ENCODE measurements at places on chromosomes 13 and 19.

GRCh38 chr19:4015705-4016402 is 8.3 kb downstream of the PIAS4 start:
- no peak for DNase-seq

- DNase-seq = no peak
Observed at GRCh38 chr13:32660227-32660626, 74.0 kb downstream of the PDS5B start.

DNA sequence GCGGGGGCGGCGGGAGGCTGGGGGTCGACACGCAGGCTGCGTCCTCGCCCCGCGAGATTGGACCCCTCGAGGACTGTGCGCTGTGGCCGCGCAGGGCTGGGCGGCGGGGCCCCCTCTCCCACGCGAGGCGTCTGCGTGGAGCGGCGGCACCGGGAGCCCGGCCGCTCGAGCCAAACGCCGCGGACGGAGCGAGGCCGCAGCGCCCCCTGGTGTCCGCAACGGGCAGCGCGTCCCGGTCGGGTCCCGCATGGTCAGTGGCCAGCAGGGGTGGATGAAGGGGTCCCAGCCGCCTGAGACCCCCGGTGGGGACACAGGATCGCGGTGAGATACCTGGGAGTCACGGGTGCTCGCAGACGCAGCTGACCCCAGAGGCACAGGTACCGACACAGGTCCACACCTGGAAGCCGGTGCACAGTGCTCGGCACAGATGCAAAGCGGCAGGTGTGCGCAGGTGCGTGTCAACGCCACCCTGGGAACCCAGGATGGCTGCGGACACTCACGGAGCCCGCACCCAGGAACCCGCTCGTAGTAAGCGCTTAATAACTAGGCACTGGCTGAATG is 2.1 kb upstream of the CIRBP start:
- DNase-seq = peak; percentile 37

DNA sequence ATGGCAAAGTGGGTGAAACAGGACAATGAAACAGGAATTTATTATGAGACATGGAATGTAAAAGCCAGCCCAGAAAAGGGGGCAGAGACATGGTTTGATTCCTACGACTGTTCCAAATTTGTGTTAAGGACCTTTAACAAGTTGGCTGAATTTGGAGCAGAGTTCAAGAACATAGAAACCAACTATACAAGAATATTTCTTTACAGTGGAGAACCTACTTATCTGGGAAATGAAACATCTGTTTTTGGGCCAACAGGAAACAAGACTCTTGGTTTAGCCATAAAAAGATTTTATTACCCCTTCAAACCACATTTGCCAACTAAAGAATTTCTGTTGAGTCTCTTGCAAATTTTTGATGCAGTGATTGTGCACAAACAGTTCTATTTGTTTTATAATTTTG is 8.6 kb downstream of the CLN5 start:
- DNase-seq = no peak

DNA sequence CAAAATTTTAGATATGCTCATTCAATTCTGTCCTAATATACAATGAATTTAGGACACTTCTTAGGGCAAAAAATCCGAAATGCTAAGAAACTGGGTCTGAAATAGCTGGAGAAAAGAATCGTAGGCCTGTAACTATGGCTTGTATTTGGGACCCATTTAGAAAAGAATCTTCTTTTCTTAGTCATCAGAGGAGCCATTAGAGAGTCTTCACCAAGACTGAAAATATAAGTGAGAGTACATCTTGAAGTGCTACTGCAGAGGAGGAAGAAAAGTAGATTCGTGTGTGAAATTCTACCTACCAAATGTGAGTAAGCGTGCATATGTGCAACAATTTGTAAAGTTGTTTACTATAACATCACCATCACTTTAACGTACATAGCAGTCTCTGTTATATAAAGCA is 8.8 kb upstream of the DACH1 start:
- DNase-seq = no peak

- peak; percentile 86 for DNase-seq
Observed at GRCh38 chr19:4534836-4535658, at the start of gene PLIN5. TSS of gene PLIN5 (minus strand) at chr19:4535224. CDS start at chr19:4534074, 1,150 bp downstream.

- DNase-seq = no peak
Observed at GRCh38 chr19:51799034-51799773, 4.2 kb downstream of the FPR3 start.

DNA sequence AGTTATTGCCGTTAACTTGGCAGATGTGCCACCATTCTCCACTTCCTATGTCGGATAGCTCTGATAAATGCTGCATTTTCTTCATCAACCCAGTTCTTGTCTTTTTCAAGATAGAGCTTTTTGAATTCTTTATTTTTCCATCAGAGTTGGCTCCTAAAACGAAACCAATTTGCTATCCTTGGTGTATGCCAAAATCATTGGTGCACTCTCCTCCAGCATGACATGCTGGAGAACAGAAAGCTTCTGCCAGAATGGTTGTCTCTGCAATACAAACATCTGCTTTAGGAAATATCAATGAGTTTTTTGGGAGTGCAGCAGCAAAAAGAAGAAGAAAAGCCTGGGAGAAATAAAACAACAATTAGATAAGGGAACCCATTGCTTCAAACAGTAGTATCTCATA is 124.2 kb downstream of the CDK8 start:
- DNase-seq = no peak

DNA sequence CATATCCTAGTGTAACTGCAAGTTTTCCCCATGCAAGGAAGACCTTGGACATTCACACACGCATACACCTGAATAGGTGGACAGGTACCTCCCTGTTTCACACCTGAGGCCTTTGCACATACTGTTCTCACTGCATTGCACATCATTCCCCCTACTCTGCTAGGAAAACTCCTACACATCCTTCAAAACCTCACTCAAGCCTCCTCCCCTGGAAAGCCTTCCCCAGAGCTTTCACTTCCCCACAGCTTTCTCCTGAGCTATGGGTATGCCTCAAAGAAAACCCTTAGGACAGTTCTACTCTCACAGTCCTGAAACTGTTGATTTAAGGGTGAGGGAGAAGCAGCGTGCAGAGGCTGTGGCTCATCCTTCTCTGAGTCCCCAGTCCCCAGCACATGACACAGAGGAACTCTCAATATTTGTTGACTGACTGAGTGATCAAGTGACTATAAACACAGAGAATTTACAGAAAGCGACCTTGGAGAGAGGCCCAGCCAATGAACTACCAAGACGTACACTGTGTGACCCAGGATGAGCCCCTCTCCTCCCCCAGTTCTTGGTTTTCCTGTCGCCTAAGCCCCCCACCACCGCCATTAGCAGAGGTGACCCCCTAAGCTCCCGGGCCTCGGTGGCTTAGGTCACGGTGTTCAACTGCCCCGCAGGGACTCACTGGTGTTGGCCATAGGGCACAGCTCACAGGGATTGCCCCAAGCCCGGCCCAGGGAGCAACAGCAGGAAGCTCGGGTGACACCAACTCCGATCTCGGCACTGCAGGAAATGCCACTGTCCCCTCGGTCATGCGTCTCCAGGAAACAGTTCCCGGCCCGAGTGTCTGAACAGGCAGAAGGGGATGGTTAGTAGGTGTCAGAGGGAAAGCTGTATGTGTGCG is 40.6 kb downstream of the FBN3 start:
- DNase-seq = no peak

- DNase-seq = no peak
Observed at GRCh38 chr13:26227166-26227971, 5.3 kb upstream of the RNF6 start.

DNA sequence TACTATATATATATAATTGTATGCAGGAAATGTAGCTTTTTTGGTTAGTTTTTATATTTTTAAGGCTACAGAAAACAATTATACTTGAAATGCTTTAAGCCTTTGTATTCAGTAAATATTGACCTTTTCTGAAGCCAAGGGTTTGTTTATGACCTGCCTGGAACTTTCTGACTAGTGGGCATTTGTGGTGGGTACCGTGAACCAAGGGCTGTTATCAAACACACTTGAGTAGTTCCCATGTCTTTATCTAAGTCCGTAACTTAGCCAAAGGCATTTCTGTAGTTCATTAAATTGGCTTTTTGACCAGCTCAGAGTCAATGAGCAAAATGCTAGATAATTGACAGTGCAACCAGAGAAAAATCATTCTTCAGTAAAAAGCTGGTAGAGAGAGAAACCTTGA is 1444.2 kb upstream of the SLC10A2 start:
- no peak for DNase-seq

- DNase-seq = no peak
Observed at GRCh38 chr13:29892151-29892550, 41.7 kb upstream of the UBL3 start.

DNA sequence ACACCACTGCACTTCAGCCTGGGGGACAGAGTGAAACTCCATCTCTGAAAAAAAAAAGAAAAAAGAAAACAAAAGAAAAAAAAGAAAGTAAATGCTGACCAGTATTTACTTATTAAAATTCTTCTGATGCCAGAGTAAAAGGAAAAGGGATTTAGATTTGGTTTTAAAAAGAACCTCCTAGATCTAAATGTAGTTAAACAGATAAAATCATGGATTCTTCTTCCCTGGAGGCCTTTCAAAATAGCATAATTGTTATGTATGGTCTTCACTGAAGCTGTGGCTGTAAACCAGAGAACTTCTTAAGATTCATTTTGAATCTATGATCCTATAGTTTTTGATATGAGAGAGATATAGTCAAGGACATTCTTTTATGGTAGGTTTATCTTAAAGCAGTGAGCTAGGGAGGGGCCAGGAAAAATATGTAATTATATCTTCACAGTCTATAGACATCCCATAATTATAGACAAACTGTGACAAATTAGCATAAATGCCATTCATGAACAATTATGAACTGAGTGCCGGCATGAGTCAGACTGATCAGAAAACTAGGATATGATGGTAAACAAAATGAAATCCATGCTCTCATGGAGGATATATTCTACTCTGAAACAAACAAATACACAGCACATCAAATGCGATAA is 14.9 kb upstream of the STK24 start:
- no peak for DNase-seq

DNA sequence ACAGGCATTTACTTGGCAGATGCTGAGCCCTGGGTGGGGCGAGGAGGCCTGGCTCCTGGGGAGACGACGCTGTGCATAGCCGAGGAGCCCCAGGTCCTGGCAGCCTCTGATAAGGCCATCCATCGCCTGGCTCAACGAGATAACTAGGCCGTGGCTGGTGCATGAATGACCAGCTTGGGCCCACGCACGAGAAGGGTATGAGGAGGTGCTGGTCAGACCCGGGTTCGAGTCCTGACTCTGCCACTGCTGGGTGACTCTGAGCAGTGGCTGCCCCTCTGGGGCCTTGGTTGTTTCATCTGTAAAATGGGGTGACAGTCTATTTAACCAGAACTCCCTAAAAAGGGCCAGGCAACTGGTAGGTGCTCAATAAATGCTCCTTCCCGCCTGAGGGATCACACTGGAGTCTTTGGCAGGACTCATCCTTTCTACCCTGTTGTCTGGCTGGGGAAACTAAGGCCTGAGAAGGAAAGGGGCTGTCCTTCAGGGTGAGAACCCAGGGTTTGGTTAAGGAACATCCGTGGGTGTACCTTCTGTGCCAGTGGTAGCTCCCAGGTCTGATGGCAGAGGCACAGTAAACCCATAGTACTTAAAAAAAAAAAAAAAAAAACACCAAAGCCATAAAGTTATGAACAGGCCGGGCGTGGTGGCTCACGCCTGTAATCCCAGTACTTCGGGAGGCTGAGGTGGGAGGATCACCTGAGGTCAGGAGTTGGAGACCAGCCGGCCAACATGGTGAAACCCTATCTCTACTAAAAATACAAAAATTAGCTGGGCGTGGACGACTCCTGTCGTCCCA is 8.1 kb upstream of the ARRDC2 start:
- no peak for DNase-seq

DNA sequence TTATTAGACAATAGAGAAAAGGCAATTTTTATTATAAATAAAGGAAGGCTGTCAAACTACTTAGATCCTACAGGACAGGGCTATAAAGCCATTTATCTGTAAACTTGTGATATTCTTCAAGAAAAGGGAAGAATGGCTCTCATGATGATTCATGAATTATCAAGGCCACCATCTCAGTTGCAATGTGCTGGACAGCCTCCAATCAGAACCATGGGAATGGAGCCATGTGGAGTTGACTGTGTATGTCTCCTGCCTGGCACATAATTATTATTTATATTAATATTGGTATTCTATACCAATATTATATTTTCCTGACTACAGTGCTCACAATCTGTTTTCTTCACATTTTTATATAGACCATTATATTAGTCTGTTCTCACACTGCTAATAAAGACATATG is 560.5 kb upstream of the MIR17HG start:
- no peak for DNase-seq

GRCh38 chr19:50324331-50324730 is 4.8 kb downstream of the KCNC3 start:
- DNase-seq = peak; percentile 58

- no peak for DNase-seq
Observed at GRCh38 chr13:27631156-27631555, 9.5 kb downstream of the POLR1D start.

DNA sequence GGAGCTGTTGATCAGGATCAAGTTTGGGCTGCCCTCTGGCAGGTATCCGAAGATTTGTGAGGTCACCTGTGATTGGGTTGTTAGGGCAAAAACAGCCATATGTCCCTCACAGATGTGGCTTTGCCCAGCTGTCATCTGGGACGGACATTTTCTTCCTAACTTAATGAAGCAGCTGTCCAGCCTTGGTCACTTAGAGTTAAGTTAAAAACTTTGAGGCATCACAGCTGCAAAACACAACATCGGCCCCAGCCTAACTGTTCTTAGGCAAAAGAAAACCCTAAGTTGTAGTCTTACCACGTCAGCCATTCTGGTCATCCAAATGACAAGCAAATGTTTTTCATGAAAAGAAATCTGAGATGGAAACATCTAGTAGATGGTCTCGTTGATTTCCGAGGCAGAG is 318.4 kb downstream of the DCLK1 start:
- no peak for DNase-seq

- DNase-seq = no peak
Observed at GRCh38 chr13:19664481-19665230, 31.2 kb downstream of the MPHOSPH8 start.

- no peak for DNase-seq
Observed at GRCh38 chr13:28286263-28286662, 147.9 kb downstream of the PAN3 start.

DNA sequence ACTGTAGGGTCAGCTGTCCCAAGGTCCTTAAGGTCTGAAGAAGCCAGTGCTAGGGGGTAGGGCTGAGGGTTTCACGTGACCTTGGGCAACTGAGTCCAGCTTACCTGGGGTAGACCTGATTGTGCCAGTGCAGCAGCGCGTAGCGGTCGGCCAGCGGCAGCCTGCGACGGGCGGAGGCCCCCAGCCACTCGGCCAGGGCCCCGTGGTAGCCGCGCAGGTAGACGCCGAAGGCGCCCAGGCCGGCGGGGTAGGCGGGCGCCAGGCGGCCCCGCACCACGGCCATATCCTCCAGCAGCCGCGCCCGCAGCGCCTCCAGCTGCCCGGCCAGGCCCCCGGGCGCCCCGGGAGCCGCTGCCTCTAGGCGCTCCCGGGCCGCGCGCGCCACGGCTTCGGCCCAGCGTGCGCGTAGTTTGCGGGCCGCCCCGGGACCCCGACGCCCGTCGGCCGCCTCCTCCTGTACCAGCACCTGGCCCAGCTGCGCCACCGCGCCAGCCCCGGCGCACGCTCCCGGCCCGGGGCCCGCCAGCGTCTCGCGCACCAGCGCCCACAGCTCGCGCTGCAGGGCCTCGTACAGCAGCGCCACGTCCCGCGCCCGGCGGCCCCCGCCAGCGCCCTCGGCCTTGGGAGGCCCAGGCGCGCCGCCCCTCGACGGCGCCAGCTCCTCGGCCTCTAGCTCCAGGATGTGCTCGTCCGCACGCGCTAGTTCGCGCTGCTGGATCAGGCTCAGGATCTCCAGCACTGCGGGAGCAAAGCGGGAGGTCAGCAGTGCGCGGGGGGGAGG is 10.9 kb downstream of the EXOC3L2 start:
- DNase-seq = no peak

Measured in NCI-H2171 treated with DMSO at 0.1 percent for 48 hours (cell line).